Dermis blood vessel endothelial cell (primary cell): ENCODE measurements at places on chromosomes 6 and 20.

GRCh38 chr6:126086560-126086959 lies 100.2 kb downstream of the TRMT11 start:
- peak; percentile 3 for DNase-seq

GRCh38 chr6:75624335-75624734 lies 22.7 kb downstream of the SENP6 start:
- no peak for DNase-seq

DNA sequence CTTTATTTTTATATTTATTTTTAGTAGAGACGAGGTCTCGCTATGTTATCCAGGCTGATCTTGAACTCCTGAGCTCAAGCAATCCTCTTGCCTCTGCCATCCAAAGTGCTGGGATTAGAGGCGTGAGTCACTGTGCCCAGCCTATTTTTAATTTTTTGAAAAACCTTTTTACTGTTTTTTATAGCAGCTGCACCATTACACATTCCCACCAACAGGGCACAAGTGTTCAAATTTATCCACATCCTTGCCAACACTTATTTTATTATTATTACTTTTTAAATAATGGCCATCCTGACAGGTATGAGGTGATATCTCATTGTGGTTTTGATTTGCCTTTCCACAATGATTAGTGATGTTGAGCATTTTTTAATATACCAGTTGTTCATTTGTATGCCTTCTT lies 42.5 kb downstream of the PACSIN1 start:
- no peak for DNase-seq

DNA sequence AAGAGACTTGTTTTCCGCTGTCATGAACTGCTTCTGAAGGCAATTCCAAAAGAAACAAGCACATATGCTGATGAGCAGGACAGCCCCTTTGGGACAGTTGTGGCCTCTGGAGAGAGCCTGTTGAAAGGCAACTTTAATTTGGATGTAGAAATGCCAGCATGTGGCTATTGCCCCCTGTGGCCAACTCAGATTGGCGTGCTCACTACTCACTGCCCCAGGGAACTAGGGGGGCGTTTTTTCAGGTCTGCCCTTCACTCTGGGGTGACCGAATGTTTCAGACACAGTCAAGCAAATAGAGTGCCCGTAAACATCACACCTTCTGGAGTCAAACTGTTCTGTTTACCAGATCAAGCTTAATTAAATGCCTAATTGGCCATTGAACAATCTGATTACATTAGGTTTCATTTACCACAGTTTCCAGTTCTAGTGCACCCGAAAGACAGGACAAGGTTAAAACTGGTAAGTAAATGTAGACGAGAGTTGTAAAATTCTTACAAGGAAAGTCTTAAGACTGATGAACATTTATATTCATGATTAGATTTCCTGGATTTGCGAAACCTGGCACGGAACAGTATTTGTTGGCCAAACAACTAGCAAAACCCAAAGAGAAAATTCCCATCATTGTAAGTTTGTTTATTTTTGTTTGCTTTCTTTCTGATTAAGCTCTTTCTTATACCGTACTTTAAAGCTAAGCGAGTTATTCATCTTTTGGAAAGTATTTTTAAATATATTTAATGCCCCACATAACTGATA lies 75.9 kb upstream of the SYNJ2 start:
- no peak for DNase-seq

GRCh38 chr6:39587080-39587479 lies 138.1 kb downstream of the KIF6 start:
- DNase-seq: no peak
